ENCODE measurements at places on chromosomes 4 and X.
A peak's percentile ranks its signal among the peaks of the same experiment; 100 is the strongest.

DNA sequence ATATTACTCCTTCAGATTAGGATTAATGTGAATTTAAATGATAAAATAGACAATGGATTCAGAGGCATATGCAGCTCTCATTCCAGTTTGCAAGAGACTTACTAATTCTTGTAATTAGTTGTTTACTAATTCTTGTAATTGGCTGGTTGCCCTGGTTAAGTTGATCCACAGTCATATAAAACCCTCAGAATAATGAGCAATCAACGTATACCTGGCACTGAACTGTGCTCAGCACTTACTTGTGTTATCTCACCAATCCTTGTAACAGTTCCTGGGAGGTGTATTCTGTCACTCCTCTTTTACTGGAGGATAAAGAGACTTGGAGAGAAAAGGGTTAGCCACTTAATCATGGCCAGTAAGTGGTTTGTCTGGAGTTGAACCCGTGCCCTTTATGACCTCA lies 10.5 kb downstream of the HERC5 start:
- H3K36me3 ChIP-seq: no peaks in the 10 kb centered on the region
- no peak overlapping the region for H3K4me3 ChIP-seq
- no peak for DNase-seq
- H3K4me1 ChIP-seq: no peaks in the 10 kb centered on the region
- H3K27me3 ChIP-seq: no peaks in the 10 kb centered on the region
- H3K27ac ChIP-seq: no peak overlapping the region

GRCh38 chr4:48332661-48333060 lies 8.7 kb upstream of the SLAIN2 start:
- no peak overlapping the region for H3K27ac ChIP-seq
- DNase-seq: no peak
- H3K27me3 ChIP-seq: no peaks in the 10 kb centered on the region
- peaks cover 27% of the 10 kb centered on the region for H3K4me1 ChIP-seq

GRCh38 chrX:47664737-47665136 lies 5.8 kb upstream of the UXT start:
- H3K27me3 ChIP-seq: no peaks in the 10 kb centered on the region
- H3K4me3 ChIP-seq: no peak overlapping the region
- no peaks in the 10 kb centered on the region for H3K36me3 ChIP-seq
- no peak for DNase-seq
- no peak overlapping the region for H3K27ac ChIP-seq

DNA sequence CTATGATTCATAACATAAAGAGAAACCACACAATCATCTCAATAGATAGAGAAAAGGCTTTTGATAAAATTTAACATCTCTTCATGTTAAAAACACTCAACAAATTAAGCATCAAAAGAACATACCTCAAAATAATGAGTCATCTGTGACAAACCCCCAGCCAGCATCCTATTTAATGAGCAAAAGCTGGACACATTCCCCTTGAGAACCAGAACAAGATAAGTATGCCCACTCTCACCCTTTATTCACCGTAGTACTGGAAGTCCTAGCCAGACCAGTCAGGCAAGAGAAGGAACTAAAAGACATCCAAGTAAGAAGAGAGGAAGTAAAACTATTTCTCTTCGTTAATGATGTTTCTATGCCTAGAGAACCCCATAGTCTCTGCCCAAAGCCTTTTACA lies 507.2 kb downstream of the PABPC4L start:
- no peaks in the 10 kb centered on the region for H3K36me3 ChIP-seq
- H3K4me3 ChIP-seq: no peak overlapping the region
- no peaks in the 10 kb centered on the region for H3K4me1 ChIP-seq
- no peaks in the 10 kb centered on the region for H3K27me3 ChIP-seq

DNA sequence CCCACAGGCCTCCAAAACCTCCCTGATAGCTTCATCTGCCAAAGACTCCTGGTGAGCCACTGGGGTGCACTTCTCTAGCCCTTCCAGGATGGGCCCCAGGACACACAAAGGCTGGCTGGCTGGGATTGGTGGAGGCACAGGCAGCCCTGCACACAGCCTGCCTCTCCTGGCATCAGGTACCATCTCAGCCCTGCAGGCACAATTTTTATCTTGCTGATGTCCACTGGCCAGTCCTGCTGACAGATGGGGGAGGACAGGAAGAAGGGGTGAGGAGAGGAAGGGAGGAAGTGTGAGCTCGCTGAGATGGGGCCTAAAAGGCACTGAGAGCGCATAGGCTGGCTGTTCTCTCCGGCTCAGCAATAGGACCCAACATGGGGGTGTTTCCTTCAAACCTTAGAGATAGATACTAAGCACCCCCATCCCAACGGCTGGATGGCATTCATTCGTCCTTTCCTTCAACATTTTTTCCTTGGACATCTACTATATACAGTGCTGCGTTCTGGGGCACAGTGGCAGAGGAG lies 92.7 kb downstream of the PJA1 start:
- DNase-seq: no peak
- no peak overlapping the region for H3K27ac ChIP-seq
- no peaks in the 10 kb centered on the region for H3K27me3 ChIP-seq
- no peaks in the 10 kb centered on the region for H3K36me3 ChIP-seq
- H3K4me1 ChIP-seq: no peaks in the 10 kb centered on the region

DNA sequence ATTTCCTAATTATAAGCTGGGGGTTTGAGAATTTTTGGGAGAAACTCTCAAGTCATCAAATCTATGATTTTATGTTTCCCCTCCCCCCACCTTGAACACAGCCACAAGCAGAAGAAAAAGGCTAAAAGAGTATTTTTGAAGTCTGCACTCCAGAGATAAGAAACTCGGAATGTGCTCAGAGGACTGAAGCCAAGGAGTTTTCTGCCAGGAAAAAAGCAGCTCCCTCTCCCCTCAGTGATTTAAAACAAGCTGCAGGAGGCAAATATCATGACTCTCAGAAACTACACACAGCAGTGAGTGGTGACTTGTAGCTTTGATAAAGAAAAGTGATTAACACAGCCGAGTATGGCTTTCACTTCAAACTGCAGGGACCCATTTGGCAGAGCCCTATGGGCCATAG lies 800.2 kb upstream of the FTHL17 start:
- no peak overlapping the region for H3K4me3 ChIP-seq
- DNase-seq: no peak
- no peaks in the 10 kb centered on the region for H3K36me3 ChIP-seq
- H3K4me1 ChIP-seq: peaks cover 24% of the 10 kb centered on the region

DNA sequence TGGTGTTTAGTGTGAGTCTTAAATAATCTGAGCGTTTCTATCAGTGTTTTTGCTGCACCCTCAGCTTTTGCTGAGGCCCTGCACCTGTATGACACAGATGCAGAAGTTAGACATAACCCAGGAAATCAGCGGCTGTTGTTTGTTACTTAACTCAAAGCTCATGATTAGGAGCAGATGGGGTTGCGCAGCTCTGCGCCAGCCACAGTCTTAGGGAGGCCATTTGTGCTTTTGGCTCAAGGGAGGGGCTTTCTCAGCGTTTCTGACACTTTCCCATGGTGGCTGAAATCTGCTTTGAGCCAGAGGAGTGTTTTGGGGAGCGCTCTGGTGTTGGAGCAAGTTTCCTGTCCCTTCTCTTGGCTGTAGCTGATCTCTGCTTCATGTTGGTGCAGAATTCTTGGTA lies 433.8 kb downstream of the NAF1 start:
- no peak for DNase-seq
- no peaks in the 10 kb centered on the region for H3K27me3 ChIP-seq
- H3K36me3 ChIP-seq: no peaks in the 10 kb centered on the region

GRCh38 chr4:7901311-7901885 lies 38.3 kb downstream of the AFAP1 start:
- no peaks in the 10 kb centered on the region for H3K36me3 ChIP-seq
- no peak for DNase-seq
- H3K4me1 ChIP-seq: peaks cover 17% of the 10 kb centered on the region
- no peak overlapping the region for H3K4me3 ChIP-seq
- peak overlapping the region; percentile 6 for H3K27ac ChIP-seq

- peaks cover 9% of the 10 kb centered on the region for H3K27me3 ChIP-seq
- no peak overlapping the region for H3K4me3 ChIP-seq
- H3K36me3 ChIP-seq: no peaks in the 10 kb centered on the region
- no peak for DNase-seq
- H3K4me1 ChIP-seq: no peaks in the 10 kb centered on the region
- H3K27ac ChIP-seq: no peak overlapping the region
Measured at GRCh38 chr4:56618734-56619133, 62.4 kb downstream of the HOPX start.

DNA sequence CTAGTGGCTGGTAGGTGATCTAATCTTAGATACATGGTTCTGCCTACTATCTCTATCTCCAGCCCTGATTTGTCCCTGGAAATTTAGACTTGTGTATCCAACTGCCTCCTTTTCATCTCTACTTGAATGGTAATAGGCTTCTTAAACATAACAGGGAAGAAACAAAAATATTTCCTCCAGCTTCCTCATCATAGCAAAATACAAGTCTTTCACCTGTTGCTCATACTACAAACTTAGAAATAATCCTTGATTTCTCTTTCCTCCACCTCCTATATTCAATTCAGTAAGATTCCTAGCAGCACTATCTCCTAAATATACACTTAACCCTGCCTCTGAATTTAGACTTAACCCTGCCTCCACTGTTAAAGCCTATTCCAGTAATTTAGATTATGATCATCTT lies 373.3 kb upstream of the ACTRT1 start:
- DNase-seq: no peak
- H3K4me3 ChIP-seq: no peak overlapping the region
- no peaks in the 10 kb centered on the region for H3K36me3 ChIP-seq
- no peak overlapping the region for H3K27ac ChIP-seq
- H3K4me1 ChIP-seq: no peaks in the 10 kb centered on the region
- no peaks in the 10 kb centered on the region for H3K27me3 ChIP-seq

DNA sequence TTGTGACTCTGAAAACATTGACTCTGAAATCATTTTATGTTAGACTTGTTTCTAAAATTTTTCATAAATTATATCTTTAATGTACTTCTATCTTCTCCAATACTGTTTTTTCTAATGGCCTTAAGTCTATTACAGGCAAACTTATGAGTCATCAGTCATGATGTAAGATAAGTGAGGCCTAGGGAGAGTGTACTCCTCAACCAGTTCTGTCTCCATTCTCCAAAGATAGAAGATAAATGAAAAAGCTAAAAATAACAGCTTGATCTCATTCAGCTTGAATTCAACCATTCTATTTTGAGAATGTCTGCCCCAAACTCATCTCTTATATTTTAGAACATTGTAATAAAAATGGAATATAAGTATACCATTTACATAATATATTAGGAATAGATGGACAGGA lies 34.5 kb downstream of the STBD1 start:
- peaks cover 10% of the 10 kb centered on the region for H3K4me1 ChIP-seq
- peak overlapping the region; percentile 2 for H3K27ac ChIP-seq
- H3K36me3 ChIP-seq: no peaks in the 10 kb centered on the region
- no peak overlapping the region for H3K4me3 ChIP-seq
- H3K27me3 ChIP-seq: no peaks in the 10 kb centered on the region

GRCh38 chr4:166146806-166147540 lies 273.9 kb downstream of the TLL1 start:
- H3K4me3 ChIP-seq: no peak overlapping the region
- no peaks in the 10 kb centered on the region for H3K27me3 ChIP-seq
- no peak for DNase-seq
- no peaks in the 10 kb centered on the region for H3K36me3 ChIP-seq

DNA sequence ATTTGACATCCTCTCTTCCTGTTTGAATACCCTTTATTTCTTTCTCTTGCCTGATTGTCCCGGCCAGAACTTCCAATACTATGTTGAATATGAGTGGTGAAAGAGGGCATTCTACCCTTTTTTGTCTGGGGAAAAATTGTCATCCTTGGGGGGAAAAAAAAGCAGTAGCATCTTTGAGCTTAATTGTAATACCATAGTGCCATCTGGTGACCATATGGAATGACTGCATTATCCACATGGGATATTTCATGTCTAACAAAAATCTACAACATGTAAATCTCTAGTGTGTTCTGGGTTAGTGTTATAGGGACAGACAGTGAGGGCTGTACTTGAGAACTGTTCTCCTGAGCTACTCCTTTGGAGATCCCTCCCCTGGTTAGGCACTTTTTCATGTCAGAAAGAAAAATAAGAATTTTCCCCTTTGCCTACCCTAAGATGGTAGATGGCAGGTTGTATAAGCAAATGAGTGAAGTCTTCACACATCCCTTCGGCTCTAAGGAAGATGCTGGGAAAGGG lies 26.0 kb downstream of the CAPN6 start:
- no peak overlapping the region for H3K27ac ChIP-seq
- no peak for DNase-seq
- H3K4me1 ChIP-seq: no peaks in the 10 kb centered on the region
- H3K27me3 ChIP-seq: no peaks in the 10 kb centered on the region

DNA sequence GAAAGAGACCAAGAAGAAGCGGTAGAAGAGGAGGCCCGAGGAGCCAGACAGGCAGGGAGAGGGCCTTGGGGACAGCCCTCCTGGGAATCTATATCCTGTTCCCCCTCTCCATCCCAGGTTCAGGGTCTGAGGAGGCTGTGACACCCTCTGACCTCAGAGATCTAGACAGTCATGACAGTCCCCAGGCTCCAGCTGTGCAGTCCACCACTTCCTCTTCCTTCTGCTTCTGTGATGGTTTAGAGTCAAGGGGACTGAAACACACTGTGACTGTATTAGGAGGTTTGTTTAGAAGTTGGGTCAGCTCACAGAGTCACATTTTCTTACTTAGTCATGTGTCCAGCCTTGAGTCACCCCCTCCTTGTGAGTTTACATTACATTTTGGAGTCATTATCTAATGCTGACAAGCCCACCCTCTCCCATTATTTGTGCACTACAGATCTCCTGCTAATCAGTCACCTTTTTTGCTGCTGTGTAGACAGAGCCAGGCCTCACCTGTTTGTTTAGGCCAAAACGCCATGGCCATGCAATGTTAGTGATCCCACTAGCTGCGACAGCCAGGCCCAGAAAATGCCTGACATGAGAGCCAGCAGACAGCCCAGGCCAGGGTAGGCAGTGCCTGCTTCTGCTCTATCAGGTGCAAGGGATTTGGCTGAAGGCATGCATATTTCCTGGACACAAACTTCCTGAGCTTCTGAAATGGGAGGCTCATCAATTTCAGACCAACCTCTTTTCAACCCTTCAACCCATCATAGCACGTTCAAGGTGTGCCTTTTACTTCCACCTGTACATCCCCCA lies 26.0 kb downstream of the MANBA start:
- no peaks in the 10 kb centered on the region for H3K4me1 ChIP-seq
- no peak for DNase-seq
- no peaks in the 10 kb centered on the region for H3K36me3 ChIP-seq
- H3K4me3 ChIP-seq: no peak overlapping the region
- no peak overlapping the region for H3K27ac ChIP-seq

DNA sequence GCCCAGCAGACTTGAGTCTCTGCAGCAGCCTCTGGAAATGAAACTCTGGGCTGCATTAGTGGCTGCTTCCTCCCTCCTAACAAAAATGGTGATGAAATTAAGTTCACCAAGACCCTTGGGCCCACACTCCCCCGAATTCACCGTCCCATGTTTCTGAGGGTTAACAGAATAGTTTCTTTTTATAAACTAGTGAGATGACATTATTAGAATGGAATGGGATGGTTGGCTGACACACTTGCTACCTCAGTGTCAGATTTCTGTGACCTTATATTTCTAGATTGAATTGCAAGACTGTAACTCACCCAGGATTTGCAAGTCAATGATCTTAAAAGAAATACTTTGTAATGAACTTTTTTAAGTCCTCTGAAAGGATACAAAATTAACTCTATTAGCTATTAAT lies 127.1 kb downstream of the SHROOM3 start:
- H3K36me3 ChIP-seq: no peaks in the 10 kb centered on the region
- H3K27ac ChIP-seq: peak overlapping the region; percentile 29
- DNase-seq: no peak
- no peaks in the 10 kb centered on the region for H3K27me3 ChIP-seq
- H3K4me1 ChIP-seq: peaks cover 24% of the 10 kb centered on the region
- no peak overlapping the region for H3K4me3 ChIP-seq

All from heart left ventricle (tissue), 16 donors.